ENCODE measurements at places on chromosomes 3 and 15.
A peak's percentile ranks its signal among the peaks of the same experiment; 100 is the strongest.

DNA sequence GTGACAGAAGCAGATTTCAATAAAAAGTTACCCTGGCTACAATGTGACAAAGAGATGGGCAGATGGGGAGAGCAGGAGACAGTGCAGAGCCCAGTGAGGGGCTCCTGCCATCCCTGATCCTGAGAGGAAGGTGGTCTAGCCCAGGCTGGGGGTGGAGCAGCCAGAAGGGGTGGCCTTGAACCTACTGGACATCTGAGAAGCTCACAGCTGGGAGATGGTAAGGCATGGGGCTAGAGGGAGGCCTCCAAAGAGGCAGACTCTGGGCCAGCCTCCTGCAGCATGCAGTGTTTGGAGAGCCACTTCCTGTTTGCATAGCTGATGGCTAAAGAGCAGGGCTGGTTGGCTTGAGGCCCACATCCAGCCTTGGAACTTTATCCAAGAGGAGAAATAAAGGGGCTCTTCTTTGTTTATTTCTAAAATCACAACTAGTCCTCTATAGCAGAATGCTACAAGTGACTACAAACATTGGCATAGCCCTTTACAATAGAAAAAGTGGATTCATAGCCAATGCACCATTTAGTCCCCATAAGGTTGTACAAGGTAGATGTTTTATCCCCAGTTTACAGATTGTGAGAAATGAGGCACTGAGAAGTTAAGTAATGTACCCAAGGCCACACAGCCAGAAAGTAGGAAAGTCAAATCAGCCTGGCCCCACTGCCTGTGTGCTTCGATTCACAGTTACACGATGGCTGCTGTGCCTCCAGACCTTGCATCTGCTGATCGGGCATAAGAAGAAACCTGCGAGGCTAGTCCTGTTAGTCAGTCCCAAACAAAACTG, 4.6 kb downstream of the EFCC1 start:
- DNase-seq, result no peak

DNA sequence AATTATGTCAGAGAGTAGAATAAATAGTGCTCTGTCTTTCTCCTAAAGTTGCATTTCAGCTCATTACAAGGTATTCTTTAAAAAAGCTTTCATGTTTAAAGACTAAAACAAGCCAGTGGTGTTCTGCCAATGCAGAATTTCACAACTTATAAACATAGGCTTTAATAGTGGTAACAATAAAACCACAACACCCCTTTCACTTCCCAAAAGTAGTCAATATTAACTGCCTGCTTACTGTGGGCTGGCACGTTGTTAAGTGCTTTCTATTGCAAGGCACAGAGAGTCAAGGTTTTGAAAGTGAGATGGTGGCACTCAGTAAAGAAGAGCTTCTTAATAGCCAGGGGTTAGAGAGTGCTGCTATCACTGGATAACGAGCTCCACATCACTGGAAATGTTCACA, 8.4 kb upstream of the RTP1 start:
- DNase-seq, result peak; percentile 16

- DNase-seq, result no peak
Observed at GRCh38 chr3:16616083-16616482, 10.9 kb upstream of the DAZL start.

- DNase-seq, result no peak
Observed at GRCh38 chr3:99355465-99355864, 282.9 kb upstream of the COL8A1 start.

- DNase-seq, result no peak
Observed at GRCh38 chr3:99509224-99509623, 129.2 kb upstream of the COL8A1 start.

DNA sequence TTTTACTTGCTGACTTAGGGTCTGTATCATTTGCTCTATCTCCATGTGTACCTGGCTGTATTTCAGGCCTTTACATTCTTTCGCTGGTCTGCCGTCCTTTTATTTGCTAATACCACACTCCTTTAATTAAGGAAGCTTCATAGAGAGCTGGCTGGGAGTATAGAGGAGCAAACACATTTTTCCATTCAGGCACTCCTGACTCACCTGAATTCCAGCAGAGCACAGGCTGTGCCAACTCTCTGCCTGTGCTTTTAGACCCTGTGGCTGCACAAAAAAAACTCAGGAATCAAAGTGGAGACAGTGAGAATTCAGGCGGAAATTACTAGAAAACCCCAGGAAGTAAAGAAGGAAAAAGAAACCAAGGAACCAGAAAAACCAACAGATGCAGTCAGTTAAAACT, 29.0 kb upstream of the ATP10A start:
- DNase-seq, result no peak

GRCh38 chr15:50128266-50128665, 9.2 kb upstream of the ATP8B4 start:
- peak; percentile 92 for DNase-seq

DNA sequence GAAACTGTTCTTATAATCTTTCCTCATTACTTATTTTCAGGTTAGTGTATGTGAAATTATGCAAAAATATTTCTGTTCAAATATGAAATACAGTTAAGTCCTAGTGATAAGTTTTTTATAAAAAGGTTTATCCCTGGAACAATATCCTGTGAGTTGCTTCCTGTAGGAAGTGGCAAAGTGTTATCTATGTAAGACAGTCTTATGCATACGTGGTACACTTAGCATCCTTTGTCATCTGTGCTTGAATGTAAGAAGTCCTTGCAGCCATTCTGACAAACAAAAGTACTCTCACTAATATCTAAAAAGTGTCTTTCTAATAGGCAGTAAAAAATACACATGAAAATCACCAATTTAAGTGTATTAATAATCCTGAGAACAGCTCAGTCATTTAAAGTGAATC, 372.5 kb upstream of the BCHE start:
- DNase-seq, result no peak

- no peak for DNase-seq
Observed at GRCh38 chr3:16400106-16400931, 113.2 kb downstream of the RFTN1 start.

- no peak for DNase-seq
Observed at GRCh38 chr3:65334045-65334665, 646.4 kb upstream of the ADAMTS9 start.

GRCh38 chr3:188309437-188310269, 155.7 kb downstream of the LPP start:
- DNase-seq, result peak; percentile 33

DNA sequence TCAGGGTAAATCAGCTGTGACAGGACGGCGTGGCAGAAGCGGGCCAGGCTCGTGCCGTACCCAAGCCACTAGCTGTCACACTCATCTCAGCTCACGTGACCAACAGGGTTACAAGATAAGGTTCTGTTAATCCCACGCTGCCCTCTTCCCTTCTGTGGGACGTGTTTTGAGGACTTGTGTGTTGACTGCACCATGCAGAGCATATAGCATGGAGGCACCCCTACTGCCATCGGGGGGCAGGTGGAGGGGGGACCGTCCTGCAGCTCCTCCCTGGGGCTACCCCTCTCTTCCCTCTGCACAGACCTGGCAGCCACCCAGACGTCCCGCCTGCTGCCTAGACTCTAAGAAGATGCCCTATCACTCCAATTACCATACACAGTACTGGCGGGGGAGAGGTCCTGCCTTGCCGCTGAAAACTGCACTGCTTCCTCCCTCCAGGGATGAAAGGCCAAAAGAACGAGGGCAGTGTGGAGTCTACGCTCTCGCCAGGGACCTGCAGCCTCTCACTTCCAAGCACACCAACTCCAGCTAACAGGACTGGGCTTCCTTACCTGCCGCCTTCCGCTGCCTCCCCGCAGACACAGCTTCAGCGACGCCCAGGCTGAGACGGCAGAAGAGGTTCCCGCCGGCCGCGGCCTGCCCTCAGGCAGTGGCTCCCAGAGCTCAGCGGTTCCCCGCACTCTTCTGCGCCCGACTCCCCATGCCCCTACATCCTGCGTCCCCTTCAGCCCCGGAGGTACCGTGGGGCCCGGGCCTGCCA, at the start of gene TNK2:
Gene TNK2, minus strand, starts transcription at position 618 of the 760 bp plus-strand sequence. CDS start 19,963 bp downstream, outside the sequence.
- peak; percentile 70 for DNase-seq

GRCh38 chr3:71885006-71885405, 100.1 kb upstream of the PROK2 start:
- DNase-seq, result no peak

DNA sequence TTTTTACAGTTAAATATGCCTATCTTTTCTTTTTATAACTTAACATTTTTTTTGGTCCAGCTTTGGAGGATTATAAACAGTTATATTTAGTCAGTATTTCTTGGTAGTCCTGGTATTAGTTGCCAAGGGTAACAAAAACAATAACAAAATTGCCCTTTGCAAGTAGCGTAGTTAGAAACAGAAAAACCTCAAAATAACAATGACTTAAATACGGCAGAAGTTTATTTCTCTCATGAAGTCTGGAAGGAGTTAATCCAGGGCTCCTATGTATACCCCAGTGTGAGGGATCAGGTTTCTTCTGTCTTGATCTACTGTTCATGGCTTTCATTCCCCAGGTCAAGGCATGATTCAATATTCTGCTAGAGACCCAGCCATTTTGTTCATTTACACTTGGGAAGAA, 14.1 kb upstream of the MYH15 start:
- no peak for DNase-seq

DNA sequence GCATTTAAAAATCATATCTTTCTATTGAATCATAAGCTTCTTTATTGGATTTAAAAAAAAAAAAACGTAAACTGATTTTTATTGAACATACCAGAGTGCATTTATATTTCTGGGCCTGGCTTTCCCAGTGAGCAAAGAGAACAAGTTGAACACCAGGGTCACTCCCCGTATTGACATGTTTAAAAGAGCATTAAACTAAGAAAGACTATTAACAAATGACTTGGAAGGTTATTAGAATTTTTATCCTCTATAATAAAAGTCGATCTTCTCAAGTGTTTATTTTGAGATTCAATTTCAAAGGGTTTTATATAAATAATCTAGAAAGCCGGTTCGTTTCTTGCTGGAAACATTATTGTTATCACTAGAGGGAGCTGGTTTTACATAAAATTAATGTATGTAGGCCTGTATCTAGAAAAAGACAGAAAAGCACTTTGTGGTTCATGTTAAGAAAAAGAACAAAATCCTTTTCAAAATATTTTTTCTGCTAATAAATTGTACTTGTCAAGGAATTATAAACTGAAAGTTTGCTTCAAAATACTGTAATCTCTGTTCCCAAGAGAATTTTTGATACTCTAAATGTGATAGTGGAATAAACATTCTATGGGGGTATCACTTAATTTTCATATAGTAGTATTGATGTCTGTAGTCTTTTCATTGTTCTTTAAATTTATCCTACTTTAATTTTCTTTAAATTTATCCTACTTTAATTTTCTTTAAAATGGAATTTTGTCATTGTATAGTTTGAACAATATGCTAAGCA, 321.8 kb upstream of the MME start:
- DNase-seq, result peak; percentile 79

GRCh38 chr15:92451225-92451825, 57.6 kb downstream of the ST8SIA2 start:
- DNase-seq, result no peak

DNA sequence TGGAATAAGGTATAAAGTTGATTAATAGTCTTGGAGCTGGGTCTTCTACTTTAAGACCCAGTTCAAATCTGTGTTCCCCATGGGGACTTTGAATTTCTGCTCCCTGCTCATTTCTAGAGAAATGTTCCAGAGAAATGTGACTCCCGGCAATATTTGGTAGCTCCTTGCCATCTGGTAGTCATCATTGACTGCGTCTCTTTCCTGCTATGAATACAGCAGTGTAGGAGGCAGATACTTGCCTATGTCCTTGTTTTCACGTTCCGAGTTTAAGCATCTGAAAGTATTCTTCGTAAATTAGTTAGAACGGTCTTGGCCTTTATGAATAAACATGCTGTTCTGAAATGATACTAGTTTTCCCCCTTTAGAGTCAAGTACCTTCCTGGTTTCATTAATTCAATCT, 352.9 kb downstream of the PTPRG start:
- no peak for DNase-seq

DNA sequence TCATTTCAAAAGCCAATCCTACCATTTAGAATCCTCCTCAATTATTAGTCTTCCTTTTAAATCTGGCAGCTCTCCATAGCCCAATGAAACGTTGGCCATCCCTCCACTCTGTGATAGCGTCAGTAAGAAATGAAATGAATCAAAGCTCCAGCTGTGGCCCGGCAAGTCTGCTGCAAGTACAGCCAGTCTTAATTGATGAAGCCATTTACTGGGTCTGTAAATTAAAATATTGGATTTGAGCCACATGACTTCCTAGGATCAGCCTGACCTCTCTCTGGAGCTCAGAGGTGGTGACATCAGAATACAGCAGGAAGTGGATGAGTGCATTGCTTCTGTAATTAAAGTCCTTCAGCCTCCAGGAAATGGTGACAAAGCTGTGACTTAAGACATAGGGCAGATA, 347.0 kb upstream of the LMCD1 start:
- no peak for DNase-seq

DNA sequence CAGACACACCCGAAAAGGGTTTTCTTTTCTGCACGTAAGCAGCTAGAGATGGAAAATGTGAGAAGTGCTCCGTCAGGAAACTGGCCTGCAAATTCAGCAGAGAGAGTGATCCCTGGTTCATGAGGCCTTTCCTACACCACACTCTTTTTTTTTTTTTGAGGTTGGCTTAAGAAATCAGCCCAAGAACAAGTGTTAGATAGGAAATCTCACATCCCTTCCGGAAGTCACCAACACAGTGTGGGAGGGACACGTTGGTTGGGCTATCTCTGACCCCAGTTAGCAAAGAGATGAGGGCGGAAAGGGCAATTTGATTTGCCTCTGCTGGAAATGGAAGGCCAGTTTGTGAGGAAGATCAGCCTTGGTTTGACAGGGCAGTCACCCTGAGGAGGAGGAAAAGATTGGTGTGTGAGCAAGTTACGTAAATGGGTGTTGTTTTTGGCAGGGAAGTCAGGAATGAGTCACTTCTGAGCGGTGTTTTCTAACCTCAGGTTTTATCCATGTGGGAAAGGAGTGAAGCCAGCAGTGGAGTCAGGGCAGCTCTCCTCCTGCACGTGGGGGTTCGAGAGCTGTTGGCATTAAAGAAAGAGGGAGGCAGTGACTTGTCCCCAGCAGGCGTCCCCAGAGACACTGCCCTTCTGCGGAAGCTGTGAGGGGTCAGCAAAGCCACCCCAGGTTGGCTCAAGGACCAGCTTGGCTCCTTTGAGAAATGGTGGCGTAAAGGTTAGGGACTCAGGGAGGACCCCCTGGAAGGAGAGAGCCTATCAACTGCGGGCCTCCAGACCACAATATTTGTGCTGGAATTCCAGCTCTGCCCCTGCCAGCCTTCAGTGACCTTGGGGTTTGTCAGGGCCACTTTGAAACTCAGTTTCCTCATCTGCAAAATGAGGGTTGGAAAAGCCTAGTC, 237.6 kb upstream of the BHLHE40 start:
- DNase-seq, result peak; percentile 89

DNA sequence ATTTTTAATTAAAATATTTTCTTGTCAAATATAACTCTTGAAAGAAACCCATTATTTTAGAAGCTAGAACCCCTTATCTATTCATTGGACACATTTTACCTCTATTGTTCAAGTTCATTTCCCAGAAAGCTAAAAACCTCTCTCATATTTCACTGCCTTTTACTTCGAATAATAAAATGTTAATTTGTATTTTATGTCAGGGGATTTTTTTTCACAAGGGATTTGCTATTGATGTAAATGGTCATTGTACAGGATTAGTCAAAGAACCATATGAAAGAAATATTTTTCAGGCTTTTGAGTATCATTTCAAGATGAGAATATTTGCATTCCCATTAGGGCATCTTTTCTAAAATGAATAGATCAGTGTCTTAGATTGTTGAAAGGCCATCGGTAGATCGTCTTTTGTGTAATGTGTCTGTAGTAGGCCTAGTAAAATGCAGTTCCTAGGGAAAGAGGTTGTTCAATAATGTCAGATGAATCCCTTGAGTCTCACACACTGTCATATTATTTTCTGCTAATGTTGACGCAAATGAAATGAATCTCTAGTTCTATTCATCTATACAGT, 114.5 kb downstream of the ROBO1 start:
- no peak for DNase-seq

Measured in suppressor macrophage treated with lipopolysaccharide for 1 hour (primary cell).